Sciatic nerve (tissue), 2 donors: ENCODE measurements at places on chromosomes 5 and 9.
A peak's percentile ranks its signal among the peaks of the same experiment; 100 is the strongest.

GRCh38 chr9:16221822-16222547 lies 648.5 kb downstream of the BNC2 start:
- no peak for DNase-seq

DNA sequence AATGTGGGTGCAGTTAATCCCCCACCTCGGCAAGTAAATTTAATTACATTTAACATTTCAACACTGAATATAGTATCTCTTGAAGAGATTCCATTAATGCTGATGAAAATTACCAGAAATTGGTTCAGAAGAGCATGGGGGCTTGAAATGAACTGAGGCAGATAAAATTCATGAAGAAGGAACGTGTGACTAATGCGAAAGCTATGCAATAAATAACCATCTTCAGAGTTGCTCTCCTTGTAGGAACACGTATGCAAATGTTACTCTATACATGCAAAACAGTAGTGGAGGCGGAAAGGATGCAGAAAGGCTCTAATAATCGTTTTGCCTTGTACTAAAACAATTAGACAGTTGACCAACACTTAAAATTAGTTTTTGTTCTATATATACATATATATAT lies 320.2 kb downstream of the CTNND2 start:
- DNase-seq: no peak

DNA sequence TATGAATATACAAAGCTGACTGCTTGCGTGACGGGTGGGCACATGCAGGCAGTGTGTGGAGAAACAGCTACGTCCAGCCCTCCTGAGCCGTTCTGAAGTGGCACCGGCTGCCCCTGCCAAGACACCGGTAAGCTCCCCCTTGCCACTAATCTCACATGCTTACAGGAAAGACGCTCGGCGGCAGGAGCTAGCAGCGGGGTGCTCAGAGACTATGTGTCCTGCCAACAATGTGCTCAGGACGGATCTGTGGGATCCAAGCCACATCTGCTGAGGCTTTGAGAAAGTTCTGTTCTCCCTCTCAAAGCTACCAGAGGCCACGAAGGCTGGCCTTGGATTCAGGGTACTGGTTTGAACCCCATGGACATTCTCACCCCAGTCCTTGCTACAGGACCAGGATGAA lies 157.2 kb upstream of the PHYKPL start:
- no peak for DNase-seq

- no peak for DNase-seq
These were observed 114.7 kb downstream of the GDNF start for GRCh38 chr5:37725185-37725584.

- DNase-seq: no peak
These were observed 276.3 kb downstream of the COX7C start for GRCh38 chr5:86894056-86894455.

- no peak for DNase-seq
These were observed 183.6 kb downstream of the EFNA5 start for GRCh38 chr5:107487056-107487542.

DNA sequence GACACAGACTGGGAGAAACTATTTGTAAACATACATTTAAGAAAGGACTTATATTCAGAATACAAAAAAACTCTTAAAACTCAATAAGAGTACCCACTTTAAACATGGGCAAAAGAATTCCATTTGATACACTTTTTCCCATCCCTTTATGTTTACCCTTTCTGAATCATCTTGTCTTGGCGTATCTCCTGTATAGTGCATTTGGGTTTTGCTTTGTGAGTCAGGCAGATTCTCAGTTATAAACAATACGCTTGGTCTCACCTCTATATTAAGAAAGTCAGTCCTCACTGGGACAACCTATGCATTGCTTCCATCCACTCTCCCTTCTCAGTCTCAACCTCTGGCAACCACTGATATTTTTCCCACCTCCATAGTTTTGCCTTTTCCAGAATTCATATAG lies 27.3 kb upstream of the ADAMTS6 start:
- no peak for DNase-seq

- no peak for DNase-seq
These were observed 155.3 kb upstream of the ANKRD55 start for GRCh38 chr5:56388229-56388985.

DNA sequence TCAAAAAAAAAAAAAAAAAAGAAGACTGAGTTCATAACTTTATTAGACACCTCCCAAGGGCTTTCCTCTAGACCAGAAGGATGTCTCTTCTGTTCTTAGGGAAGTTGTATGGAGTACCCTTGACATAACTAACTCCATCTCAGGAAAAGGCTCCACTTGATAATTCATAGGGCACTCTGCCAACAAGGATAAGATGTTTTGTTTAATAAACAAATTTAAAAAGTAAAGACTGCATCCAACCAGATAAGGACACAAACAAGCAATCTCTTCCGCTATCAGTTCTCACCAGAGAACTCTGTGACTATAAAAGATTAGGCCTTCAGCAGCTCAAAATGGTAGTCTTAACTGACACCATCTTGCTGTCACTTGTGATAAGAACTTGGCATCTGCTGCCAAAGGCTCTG lies 65.8 kb downstream of the SFXN1 start:
- no peak for DNase-seq

GRCh38 chr5:72949481-72949880 lies 6.4 kb upstream of the FCHO2 start:
- DNase-seq: no peak

- no peak for DNase-seq
These were observed 22.0 kb downstream of the HSD17B3 start for GRCh38 chr9:96279932-96280331.

DNA sequence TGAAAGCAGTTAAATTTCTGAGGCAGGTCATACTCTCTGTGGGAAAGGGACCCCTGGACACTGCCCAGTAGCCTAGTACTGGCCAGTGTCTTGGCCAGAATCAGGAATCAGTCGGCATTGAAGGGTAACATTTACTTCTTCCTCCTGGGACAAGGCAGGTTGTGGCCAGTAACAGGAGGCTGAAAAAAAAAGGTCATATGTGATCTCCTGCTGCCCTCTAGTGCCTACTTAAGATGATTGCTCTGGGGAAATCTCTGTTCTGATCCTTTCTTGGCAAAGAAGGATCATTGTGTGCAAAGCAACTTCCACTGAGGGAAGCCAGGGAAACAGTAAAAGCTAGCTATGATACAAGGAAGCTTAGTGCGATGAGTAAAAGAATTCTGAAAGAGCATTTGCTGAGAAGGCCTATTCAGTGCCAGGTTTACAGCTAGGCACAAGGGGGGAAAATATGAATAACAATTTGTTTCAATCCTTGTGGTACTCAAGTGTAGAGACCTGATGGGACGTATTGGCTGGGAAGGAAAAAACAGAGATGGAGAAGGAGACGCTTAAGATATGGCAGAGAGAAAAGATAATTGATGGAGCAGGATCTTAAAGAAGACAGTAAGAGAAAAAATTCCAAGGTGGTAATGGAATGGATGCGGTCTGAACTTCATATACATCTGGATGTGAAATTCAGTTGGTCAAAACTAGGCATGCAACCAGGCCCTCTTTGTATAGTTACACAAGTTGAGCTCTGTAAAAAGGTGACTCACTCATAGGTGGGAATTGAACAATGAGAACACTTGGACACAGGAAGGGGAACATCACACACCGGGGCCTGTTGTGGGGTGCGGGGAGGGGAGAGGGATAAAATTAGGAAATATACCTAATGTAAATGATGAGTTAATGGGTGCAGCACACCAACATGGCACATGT lies 25.8 kb upstream of the TRIM32 start:
- no peak for DNase-seq

DNA sequence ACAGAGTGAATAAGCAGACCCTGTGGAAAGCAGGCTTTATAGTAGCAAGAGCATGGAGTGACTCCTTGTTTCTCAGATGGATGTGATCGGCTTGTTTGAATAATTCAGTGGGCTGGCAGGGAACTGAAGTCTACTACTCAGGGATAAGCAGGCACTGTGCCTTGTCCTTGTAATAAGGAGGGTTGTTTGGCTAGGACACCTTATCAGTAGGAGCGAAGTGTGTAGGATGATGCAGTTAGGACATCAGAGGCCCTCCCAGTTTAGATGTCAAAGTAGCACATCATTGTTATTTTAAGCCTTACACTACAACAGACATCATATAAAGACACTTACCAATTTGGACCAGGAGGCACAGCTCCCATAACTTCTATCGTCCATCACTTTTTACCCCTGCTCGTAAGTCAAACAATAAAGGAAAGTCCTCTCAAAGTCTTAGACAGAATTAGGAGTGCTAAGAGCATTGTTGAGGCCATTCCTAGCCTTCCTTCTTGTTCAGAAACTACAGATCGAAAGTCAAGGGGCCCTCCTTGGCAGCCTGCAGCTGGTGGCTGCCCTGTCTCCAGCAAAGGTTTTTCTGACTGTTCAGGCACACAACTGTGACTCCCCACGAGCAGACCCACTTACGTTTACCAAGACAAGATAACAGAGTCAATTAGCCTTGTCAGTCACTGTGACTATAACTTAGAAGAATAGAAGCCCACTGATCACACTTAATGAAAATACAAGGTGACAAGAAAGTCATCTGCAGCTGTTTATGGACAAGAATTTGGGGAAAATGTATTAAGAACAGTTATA lies 218.6 kb downstream of the SNX18 start:
- no peak for DNase-seq

- no peak for DNase-seq
These were observed 73.3 kb downstream of the SH3TC2 start for GRCh38 chr5:148989567-148989966.

DNA sequence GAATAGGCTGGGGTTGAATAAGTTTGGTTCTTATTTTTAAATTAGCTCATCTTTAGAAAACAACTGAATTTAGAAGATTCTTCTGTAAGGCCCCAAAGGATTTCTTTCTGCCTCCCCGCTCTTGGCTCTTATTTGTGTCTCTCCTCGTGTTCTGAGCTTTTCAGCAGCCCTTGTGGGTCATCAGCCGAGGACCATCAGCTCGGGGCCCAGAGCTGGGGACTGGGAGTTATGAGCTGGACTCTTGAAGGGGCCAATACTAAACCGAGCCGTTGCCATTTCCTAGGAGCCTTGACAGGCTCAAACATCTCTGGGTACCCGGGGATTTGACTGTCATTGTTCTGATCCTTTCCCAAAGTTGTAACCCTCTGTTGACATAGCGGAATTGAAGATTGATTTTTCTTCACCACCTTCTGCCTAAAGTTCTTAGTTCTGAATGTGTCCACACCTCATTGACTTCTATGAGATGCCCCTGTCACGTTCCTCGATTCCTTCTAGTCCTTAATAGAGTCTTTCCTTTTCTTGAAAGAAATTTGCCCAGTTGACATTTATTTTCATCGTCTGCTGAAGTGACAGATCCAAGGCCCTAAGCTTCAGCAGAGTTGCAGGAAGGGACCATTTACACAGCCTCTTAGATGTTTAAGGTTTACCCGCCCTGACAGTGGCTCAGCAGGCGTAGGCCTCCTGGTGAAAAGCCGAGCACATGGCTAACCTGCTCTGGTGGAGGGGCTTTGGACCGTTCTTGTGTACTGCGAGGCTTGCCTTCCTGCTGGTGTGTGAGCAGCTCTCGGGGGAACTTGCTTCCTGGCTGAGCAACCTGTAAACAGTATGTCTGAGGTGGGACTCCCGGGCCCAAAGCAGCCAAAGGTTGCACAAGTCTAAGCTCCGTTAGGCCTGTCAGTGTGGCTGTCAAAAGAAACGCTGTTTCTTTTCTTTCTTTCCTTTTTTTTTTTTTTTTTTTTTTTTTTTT lies 24.0 kb downstream of the ABL1 start:
- DNase-seq: peak; percentile 59

DNA sequence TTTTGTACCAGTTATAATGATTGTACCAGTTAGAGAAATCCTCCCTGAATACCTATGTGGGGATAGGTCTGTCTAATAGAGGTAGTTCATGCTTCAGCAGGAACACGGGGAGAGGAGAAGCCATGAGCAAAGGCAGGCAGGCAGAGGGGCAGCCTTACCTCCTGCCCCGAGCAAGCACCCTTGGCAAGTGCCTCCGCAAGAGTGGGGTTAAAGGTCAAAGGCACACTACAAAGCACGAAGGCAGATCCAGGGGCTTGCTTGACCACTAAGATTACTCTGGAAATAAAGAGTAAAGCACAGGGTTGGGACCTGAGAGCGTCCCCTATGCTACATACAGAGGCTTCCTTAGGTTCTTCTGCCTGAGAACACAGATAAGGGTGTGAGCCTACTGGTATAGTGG lies 100.9 kb downstream of the SEMA6A start:
- no peak for DNase-seq

DNA sequence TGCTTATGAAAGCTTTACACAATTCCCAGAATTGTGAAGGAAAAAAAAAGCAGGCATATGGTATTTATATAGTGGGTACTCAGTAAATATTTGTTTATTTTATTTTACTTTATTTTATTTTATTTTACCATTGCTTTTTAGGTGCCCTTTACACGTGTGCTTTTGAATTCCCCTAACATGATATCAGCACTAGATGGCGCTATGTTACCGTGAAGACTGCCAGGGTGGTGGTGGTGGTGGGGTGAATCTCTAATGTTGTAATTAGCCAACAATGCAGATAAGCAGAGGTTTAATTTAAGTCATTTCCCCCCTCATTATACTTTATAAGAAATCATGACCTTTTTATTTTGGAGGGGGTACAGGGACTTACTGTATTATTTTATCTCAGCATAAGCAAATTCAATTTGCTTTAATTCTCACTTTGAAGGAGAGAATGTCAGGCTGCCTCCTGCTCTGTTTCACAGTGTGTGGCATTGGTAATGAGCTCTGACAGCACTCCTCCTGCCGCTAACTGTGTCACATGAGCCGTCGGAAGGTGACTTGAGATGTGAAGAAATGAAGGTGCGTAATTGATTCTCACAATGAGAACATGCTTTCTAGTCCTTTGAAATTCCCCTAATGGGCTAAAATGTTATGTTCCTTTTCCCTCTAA lies 165.6 kb downstream of the YTHDC2 start:
- no peak for DNase-seq

DNA sequence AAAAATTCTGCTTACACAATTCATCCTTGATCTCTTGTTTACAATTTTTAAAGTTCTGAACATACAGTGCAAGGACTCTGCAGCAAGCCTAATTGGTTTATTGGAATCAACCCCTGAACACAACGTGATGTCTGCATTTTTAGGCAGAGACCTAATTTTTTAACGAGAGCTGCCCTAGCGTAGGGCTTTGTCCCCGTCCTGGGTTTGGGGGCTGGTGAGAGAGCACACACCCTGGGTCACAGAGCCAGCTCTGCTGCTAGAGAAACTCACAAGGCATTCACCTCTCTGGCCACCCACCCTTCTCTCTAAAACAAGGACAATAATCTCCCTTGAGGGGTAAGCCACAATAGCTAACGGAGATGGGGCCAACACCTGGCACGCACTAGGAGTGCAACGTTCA lies 28.2 kb downstream of the SH3PXD2B start:
- no peak for DNase-seq

GRCh38 chr9:136560586-136560985 lies 14.7 kb upstream of the NOTCH1 start:
- DNase-seq: no peak
